ENCODE measurements at places on chromosomes 3 and 15.

- no peak for DNase-seq
Measured at GRCh38 chr15:28094732-28095521, 4.2 kb downstream of the OCA2 start.

DNA sequence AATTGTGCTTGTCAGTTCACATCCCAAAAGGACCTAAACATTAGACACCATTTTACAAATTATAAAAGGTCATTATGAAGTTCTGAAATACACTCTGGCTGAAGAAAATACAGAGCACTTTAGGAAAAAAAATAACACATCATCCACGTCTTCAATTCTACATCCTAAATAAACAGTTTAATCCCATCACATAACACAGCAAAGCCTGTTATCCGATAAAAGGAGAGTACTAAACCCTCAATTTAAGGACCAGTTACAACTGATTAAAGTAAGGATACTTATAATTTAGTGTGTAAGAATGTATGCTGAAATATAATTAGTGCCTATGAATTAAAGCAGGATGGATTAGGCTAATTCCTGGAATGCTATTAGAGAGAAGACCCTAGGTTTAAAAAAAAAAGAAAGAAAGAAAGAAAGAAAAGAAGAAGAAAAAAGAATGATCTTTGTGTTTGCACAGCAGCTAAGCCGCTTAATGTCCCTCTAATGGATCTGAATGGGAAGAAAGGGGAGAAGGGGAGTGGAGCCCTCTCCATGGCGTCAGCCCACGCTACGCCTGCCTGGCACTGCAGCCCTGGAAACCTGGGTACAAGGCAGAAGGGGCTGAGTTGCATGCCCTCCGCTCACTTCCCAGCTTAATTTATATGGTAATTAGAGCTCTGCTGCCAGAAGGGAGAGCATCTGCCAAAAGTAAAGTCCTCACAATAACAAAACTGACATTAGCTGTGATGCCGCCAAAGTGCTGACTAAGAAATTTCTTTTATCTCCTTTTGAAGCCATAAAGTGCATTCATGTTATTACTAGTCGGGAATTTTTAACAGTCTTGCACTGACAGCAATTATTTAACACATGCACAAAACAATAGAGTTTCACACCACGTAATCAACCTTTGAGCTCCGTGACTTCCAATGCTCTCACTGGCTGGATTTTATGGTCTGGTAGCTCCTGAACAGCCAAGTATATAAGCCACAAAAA, 90.0 kb downstream of the FSIP1 start:
- DNase-seq, result no peak

GRCh38 chr3:55564726-55565125, 77.6 kb upstream of the WNT5A start:
- no peak for DNase-seq

GRCh38 chr3:64928683-64929082, 240.9 kb upstream of the ADAMTS9 start:
- no peak for DNase-seq

DNA sequence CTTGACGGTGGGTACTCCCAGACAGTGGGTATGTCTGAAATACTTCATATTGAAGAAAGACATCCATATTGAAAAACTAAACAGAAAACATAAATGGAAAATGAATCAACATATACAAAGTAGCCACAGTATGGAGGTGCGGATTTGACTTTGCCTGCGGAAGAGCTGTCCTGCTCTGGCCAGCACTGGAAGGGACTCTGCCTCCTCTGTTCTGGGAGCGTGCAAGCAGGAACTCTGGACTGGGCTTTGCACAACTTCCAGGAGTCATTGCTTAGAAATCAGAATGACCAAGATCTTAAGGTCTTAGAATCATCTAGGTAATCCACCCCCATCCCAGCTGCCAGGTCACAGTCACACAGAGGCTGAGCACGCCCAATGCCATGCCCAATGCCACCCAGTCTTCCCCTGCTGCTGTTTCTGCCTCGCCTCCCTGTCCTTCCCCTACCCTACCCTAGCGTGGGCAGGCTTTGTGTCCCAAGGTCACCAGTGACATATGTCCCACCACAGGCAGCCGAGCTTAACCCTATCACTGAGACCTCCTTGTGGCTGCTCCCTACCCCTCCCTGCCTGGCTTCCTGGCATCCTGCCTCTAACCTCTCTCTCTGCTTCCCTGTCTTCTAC, 36.3 kb downstream of the CDC25A start:
- no peak for DNase-seq

- DNase-seq, result no peak
Measured at GRCh38 chr15:40130799-40131502, 22.3 kb upstream of the BMF start.

DNA sequence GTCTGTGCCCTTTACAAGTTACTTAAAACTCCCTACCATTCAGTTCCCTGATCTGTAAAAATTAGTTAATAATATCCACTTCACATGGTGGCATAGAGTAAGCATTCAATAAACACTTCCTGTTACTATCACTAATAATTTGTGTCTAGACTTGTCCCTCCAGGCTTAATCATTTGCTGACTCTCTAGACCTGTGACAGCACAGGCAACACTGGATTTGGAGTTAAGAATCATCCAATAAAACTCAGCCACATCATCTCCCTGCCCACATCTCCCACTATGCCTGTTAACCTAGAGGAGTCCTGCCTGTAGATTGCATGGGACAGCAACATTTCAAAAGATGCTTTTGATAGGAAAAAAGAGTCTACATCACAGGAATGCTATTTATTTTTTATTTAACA, 564.6 kb downstream of the MFSD1 start:
- no peak for DNase-seq

DNA sequence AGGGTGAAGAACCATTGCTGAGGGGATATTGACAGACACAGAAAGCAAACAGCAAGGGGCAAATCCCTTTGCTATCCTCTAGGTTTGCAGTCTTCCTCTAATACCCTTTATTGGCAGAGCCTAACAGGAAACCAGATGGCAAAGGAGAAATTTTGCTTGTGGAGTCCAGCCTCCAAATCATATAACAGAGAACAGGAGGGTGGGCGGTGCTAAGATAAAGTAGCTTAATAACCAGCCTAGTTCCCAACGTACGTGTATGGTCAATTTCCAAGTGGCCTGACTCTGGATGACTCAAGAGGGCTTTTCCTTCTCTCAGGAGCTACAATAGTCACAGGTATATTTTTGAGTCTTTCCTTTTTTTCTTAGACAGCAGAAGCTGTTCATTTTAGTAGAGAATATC, 404.5 kb downstream of the PDCD6IP start:
- DNase-seq, result no peak

DNA sequence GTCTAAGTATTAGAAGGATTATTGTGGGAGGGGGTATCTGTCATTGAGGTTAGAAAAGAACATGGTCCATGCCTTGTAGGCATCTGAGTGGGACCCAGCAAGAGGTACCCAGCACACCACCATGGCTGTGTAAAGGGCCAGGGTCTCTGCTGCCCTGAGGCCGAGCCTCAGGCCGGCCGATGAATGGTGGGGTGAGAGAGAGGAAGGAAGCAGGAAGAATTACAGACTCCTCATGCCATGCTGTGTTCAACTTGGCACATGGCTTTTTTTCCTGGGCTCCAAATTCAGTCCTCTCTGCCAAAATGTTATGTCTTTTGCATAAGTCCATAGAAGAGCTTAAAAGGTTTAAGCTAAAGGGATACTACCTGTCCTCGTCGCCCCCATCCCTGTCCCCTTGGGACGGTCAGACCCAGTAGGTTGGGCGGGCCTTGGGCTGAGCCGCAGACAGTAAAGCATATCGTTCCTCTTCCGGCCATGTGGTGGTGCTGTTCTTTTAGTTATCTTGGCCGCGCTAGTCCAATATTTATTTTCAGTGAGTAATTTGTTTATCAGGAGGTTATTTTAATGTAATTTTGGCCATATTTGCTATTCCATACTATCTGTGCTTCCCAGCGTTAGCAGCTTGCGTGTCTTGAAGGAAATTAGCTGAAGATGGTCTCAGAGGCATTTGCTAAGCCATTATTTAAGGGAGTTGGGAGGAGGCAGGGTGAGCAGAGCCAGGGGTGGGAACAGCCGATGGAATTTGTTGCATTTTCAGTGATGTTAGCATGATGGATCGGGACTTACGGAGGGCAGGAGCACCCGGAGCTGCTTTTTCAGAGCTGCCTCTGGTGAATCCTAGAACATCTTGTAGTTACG, 152.4 kb downstream of the AGBL1 start:
- DNase-seq, result no peak

DNA sequence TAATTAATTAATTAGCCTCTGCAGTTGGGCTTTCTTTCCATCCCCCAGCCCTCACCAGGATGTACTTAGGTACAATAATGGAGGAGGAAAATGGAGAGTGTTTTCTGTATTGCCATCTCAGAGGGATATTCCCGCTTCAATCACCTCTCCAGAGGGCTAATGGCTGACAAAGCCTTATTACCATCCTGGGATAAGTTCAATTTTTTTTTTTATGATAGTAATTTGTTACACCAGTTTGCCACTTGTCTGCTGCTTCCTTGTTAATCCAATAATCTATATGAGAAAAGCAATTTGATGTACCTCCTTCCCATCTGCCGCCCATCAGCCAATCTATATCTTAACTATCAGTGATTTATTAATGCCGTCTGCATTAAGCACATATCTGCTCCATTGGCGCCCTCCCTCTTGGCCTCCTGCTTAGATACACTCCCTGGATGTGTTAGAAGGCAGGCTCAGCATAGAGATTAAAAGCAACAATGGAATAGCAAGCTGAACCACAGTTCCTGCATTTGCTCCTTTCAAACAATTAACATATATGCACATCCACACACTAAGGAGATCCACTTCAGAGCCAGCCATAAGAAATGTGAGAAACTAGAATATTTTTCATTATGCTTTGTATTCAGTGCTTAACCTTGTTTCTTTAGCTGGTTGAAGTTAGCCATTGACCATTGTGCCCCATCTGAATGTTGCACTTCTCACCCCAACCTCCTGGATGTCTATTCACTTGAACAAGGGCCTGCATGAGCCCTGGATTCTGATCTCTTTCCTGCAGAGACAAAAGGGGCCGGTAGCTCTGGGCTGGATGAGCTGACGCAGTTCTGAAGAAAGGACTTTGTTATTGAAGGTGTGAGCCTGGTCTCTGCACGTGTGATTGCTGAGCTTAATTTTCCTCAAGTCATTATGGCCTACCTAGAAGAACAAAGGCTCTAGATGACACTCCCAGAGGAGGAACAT, 237.3 kb upstream of the GAP43 start:
- no peak for DNase-seq

DNA sequence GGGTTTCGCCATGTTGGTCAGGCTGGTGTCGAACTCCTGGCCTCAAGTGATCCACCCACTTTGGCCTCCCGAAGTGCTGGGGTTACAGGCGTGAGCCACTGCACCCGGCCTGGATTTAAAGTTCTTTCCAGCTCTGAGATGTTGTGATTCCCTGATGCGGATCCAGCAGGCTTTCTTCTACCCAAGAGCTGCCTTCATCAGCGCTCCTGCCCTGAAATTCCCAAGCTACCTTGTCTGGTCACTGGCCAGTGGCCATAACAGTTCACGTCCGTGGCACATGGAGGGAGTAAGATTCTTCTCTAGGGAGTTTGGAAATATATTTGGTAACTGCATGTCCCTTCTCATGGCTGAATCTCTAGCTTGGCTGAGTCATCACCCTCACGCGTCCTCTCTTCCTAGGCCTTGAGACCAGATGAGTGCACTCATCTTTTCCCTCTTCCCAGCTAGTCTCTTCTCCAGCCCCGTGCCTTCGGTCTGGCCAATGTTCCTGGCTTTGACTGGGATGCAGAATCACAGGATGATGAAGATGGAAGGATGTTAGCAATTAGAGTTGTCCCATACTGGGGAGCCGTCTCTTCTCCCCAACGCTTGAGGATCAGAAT, 29.8 kb upstream of the APOD start:
- no peak for DNase-seq

GRCh38 chr3:78177780-78178179, 1137.9 kb downstream of the ROBO2 start:
- DNase-seq, result no peak

GRCh38 chr3:111496894-111497559, 45.0 kb upstream of the CD96 start:
- no peak for DNase-seq

- DNase-seq, result peak; percentile 84
Measured at GRCh38 chr3:165206454-165207266, 10.5 kb upstream of the SLITRK3 start.

DNA sequence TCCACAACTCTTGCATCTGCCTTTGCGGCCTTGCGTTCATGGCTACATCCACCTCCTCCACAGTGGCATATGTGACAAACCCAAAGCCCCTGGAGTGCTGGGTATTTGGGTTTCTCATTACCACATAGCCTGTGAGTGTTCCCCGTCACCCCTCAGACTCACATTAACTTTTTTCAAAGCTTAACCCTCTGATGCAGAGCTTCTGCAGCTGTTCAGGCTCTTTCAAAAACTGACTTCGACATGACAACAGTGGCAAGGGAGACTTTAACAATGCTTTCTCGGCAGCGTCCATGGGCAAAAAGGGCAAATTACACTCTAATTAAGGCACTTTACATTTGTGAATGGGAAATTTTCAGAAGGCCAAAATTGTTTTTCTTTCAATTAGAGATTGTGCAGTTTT, 343.2 kb downstream of the UNC13C start:
- DNase-seq, result no peak

GRCh38 chr15:74511583-74511982, 29.4 kb upstream of the ARID3B start:
- no peak for DNase-seq

GRCh38 chr3:19885468-19885867, 48.5 kb downstream of the EFHB start:
- no peak for DNase-seq

DNA sequence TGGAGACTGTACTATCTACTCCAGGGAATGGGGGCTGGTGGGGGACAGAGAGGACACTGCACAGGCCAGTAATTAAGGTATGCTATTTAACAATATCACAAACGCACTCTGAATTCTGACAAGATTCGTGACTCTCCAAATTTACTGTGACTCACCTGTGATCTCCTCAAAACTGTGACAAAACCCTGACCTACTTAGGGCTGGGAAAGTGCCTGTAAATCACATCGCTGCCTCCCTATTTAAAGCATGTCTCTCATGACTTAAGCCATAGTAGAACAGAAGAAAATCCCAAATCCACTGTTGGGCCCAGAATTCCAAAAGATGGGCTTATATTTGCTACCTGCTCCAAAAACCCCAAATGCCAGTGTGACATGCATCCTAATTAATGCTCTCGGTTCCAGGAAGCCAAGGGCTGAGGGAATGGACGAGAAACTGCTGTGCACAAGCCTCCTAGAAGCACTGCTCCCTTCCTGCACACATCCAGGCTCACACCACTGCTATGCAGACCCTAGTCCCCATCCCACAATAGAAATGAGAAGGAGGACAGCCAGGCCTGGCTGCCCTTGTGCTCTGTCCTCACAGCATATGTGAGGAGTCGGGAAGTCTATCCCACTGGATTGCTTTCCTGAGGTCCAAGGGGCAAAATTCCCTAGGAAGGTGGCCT, 187.7 kb upstream of the CHRNA7 start:
- no peak for DNase-seq

- no peak for DNase-seq
Measured at GRCh38 chr15:98876451-98877369, 130.9 kb downstream of the PGPEP1L start.

- no peak for DNase-seq
Measured at GRCh38 chr3:112089956-112090886, 4.0 kb downstream of the C3orf52 start.
